ENCODE measurements at places on chromosomes 11 and 22. TPM values are rescaled to one million over a fixed set of nuclear protein-coding genes. Genes with fewer than 3 reads are reported as not detected.

NUP98 gene
- 138 TPM for total RNA-seq

OR10A2 gene
- not detected for total RNA-seq

BIK gene
- 1.0 TPM for total RNA-seq

APOA5 gene
- not detected for total RNA-seq

CEND1 gene
- total RNA-seq, result not detected

F2 gene
- total RNA-seq, result not detected

Data from tongue (tissue), 3 donors.